ENCODE measurements at places on chromosomes 5 and 9.

DNA sequence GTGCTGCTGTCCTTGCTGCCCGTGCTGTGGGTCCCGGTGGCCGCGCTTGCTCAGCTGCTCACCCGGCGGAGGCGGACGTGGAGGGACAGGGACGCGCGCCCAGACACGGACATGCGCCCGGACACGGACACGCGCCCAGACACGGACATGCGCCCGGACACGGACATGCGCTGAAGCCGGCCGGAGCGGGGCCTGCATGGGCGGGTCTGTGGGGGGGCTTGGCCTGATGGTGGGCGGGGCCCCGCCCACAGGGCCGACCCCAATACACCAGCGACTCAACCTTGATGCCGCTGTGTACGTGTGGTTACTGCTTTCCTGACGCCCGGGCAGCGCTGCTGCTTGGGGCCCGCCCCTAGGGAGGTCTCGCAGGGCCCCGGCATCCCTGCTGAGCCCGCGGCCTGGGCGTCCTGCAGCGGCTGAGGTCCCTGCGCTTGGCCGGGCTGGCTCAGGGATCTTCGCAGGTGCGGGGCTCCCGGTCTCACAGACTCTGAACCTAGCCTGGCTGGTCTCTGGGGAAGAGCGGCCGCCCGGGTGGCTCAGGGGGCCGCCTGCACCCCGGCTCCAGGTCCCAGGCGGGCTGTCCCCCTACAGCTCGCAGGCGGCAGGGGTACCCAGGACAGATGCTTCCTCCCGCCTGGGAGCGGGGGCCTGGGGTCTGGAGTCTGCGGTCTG is 20.9 kb downstream of the SLC6A18 start:
- no peak for DNase-seq

- no peak for DNase-seq
Measured at GRCh38 chr9:110590816-110591215, 11.3 kb upstream of the SVEP1 start.

- no peak for DNase-seq
Measured at GRCh38 chr5:1180841-1181271, 20.5 kb upstream of the SLC6A19 start.

DNA sequence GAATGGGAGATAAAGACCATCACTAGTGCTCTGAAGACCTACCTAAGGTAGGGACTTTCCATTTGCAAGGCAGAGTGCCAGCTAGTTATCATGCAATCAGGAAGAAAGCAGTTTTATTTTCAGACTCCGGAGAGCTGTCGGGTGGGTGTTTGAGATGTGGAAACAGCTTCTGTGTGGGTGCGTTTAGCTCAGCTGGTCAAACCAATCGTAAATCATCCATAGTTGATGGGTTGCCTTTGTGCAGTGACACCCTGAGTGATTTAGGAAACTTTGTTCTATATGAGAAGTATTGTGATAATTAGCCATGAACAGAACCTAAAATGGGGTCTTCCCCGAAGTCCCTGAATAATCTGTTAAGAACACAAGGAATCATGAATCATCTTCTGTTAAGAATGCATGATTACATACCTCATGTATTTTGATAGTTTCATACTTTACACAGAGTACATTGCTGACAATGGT is 284.3 kb downstream of the ARHGAP26 start:
- no peak for DNase-seq

- no peak for DNase-seq
Measured at GRCh38 chr5:72559866-72560766, 52.9 kb upstream of the ZNF366 start.

GRCh38 chr5:77306531-77306930 is 96.1 kb downstream of the PDE8B start:
- DNase-seq, result no peak

- no peak for DNase-seq
Measured at GRCh38 chr9:135887585-135888050, 19.7 kb downstream of the CAMSAP1 start.

DNA sequence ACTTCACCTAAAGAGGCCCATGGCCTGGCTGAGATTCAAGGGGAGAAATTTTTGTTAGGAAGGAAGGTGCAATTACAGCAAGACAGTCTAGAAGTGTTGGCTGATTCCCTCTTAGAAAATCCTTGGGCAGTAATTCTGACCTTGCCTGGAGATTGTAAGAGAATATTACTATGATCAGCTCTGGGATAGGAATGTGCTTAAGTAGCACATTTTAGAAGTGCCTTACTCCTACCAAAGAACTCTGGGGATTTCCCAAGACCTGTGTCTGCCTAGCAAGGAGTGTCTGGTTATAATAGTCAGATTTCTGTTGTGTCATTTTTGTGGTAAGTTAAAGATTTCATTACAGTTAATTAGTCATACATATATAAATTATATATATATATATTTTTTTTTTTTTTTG is 52.3 kb downstream of the NLN start:
- DNase-seq, result no peak

GRCh38 chr9:95484225-95484624 is 32.5 kb downstream of the PTCH1 start:
- no peak for DNase-seq

DNA sequence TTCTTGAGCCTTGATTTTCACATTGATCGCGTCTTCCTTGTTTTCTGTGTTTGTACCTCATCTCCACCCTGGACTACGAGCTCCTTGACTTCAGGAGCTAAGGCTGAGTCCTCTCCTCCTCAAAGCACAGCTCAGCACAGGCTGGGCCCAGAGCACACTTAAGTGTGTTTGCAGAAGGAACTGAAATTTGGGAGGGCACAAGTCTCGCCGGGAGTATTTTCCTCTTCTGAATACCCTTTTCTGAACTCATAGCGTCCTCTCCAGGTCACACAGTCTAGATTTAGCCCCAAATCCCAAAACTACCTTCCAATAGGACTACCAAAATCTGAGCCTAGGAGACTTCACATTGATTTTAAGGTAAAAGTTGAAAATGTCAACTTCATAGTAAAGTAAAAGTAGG is 41.6 kb downstream of the TSTD2 start:
- DNase-seq, result no peak
